ENCODE measurements at places on chromosomes 2 and 18. TPM values are rescaled to one million over a fixed set of nuclear protein-coding genes. Genes with fewer than 3 reads are reported as not detected.
A peak's percentile ranks its signal among the peaks of the same experiment; 100 is the strongest.

DNA sequence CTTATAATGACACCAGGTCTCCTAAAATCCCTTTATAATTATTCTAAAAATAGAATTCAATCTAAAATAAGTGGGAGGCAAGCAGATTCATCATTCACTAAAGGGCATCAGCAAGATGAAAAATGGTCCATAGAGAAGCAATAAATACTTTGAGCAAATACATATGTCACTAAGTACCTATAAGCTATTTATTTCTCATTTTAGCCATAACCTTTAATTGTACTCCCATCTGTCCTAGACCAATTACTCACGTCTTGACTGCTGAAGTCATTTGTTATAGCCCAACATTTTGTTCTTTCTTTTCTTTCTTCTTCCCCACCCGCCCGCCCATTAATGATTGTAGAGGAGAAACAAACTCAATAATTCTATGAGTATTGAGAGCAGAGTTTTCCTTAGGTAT, 105.7 kb downstream of the MAP2 start:
- H3K4me3 ChIP-seq, result no peak overlapping the region
- no peak overlapping the region for H3K27ac ChIP-seq
- no peaks in the 10 kb centered on the region for H3K36me3 ChIP-seq
- no peak for DNase-seq

GRCh38 chr18:59085126-59085794, 54.4 kb upstream of the SEC11C start:
- H3K4me3 ChIP-seq, result no peak overlapping the region
- no peaks in the 10 kb centered on the region for H3K4me1 ChIP-seq
- DNase-seq, result no peak
- H3K36me3 ChIP-seq, result no peaks in the 10 kb centered on the region
- H3K27ac ChIP-seq, result no peak overlapping the region
- H3K27me3 ChIP-seq, result no peaks in the 10 kb centered on the region

- DNase-seq, result peak; percentile 73
- no peaks in the 10 kb centered on the region for H3K36me3 ChIP-seq
- H3K27me3 ChIP-seq, result no peaks in the 10 kb centered on the region
- H3K4me3 ChIP-seq, result no peak overlapping the region
- H3K27ac ChIP-seq, result no peak overlapping the region
Observed at GRCh38 chr2:235043762-235044500, 92.1 kb downstream of the SH3BP4 start.

DNA sequence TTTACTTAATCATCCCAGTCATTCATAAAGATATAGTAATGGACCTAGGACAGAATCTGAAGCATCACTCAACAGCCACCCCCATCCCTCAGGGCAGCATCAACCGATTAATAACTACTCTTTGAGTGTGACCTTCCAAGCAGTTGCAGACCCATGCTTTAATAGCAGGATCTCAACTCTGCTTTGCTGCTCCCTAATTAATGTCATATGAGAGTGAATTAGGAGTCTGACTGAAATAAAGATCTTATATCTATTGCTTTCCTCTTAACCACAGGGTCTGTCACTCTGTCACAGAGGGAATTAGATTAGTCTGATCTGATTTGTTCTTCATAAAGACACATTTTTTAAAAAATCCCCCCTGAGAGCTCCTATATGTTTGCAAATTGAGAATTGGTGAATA, 46.1 kb upstream of the LRP1B start:
- DNase-seq, result no peak

TSPYL6 gene
- total RNA-seq, result 0.12 TPM

TMEM37 gene
- total RNA-seq, result 5.2 TPM

ASB18 gene
- not detected for total RNA-seq

DNA sequence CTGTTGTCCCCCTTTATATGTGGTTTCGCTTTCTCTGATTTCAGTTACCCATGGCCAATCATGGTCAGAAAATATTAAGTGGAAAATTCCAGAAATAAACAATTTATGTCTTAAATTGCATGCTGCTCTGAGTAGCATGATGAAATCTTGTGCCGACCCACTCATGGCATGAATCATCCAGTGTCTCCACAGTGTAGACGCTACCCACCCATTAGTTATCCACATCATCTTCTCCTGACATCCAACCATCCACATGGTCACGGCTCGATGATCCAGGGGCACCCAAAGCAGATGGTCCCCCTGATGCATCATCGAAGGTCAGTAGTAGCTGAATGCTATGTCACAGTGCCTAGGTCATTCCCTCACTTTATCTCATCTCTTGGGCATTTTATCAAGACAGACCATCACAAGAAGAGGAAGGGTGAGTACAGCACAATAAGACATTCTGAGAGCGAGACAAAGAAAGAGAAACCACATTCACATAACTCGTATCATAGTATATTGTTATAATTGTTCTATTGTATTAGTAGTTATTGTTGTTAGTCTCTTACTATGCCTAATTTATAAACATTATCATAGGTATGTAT, 44.1 kb upstream of the ACKR3 start:
- H3K36me3 ChIP-seq, result no peaks in the 10 kb centered on the region
- no peak for DNase-seq
- H3K4me1 ChIP-seq, result no peaks in the 10 kb centered on the region
- H3K27ac ChIP-seq, result no peak overlapping the region

ZNF142 gene
- total RNA-seq, result 27.7 TPM

- H3K4me3 ChIP-seq, result no peak overlapping the region
- no peaks in the 10 kb centered on the region for H3K4me1 ChIP-seq
- no peak for DNase-seq
- H3K27me3 ChIP-seq, result no peaks in the 10 kb centered on the region
- no peaks in the 10 kb centered on the region for H3K36me3 ChIP-seq
Observed at GRCh38 chr2:199223791-199224190, 233.9 kb downstream of the SATB2 start.

CENPA gene
- 1.2 TPM for total RNA-seq
